ENCODE measurements at places on chromosomes 2 and 18.
A peak's percentile ranks its signal among the peaks of the same experiment; 100 is the strongest.

GRCh38 chr2:241772063-241772499 lies 4.5 kb upstream of the GAL3ST2 start:
- DNase-seq, result no peak

- peak; percentile 15 for DNase-seq
Measured at GRCh38 chr18:47260120-47260923, 8.9 kb upstream of the SKOR2 start.

DNA sequence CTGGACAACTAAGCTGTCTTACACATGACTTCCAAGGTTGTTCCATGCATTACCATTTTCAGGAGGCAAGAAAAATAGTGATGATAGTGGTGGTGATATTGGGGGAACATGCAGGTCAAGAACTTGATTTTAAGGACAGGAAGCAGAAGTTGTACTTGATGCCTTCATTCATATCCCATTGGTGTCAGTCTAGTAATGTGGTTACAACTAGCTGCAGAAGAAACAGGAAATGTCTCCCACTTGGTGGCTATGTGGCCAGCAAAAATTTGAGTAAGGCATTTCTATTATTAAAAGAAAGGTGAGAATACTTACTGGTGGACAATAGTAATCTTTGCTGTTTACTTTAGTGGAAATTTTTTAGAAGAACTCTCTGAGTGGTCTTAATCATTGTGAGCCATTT lies 103.4 kb downstream of the ALMS1 start:
- DNase-seq, result no peak

GRCh38 chr18:3839581-3839981 lies 389.6 kb downstream of the TGIF1 start:
- DNase-seq, result no peak

- DNase-seq, result no peak
Measured at GRCh38 chr2:169999054-169999453, 171.8 kb downstream of the UBR3 start.

- no peak for DNase-seq
Measured at GRCh38 chr2:3264010-3264744, 113.4 kb downstream of the EIPR1 start.

DNA sequence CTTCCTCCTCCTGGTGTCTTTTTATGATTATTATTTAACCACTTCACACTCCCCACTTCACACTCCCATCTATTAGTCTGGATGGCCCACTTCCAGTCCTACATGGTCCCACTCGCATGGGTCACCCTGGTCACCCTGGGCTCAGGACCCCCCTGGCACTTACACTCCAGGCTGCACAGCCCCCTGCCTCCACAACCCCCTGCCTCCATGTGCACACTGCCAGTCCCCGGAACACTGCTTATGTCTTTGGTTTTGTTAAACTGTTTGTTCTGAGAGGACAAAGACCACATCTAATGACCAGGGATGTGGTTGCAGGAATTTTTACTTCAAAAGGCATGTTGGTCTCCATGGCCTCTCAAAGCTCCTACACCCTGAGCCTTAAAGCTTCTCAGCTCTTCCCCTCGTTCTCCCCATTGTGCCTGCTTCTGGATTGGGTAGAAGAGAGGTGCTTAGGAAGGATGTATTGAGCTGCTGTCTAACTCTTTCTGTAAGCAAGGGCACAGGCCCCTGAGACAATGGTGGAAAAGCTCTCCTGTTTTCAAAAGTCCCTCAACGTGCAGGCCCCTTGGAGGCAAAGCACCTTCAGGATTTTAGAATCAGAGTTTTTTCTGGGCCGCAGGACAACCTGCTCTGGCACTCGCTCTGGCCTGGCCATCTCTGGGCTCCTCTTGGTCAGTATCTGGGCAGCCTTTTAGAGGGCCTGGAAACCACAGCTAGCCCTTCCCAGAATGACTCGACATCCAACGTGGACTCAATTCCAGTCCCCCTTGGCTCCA lies 150.0 kb upstream of the HAAO start:
- no peak for DNase-seq

DNA sequence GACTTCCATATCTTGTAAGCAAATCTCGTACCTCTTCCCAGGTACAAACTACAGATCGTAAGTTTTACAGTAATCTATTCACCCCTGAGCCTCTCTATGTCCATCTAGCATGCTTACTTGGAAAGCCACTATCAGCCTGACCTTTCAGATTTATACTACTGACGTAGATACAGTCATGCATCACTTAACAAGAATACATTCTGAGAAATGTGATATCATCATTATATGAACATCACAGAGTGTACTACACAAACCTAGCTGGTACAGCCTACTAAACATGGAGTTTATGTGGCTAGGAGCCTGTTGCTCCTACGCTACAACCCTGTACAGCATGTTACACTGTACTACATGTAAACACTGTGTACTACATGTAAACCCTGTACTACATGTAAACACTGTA lies 293.2 kb upstream of the ZNF804A start:
- no peak for DNase-seq

DNA sequence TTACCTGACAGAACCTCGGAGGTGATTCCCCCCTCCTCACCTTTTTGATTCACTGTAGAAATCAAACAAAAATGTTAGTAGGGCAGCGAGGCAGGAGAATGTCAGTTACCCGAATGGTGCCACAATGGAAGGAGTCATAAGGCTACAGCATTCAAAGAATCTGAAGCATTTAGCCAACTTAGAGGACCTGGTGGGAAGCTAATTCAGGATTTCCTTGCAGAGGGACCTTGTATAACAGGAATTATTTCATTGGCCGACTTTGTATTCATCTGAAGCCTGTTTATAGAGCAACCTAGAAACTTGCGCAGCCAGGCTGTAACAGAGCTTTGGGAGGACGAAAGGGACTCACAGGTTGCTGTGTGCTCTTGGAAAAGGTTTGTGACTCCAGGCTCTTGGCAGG lies 129.1 kb upstream of the MMADHC start:
- DNase-seq, result no peak

- no peak for DNase-seq
Measured at GRCh38 chr2:97774425-97774824, 61.0 kb downstream of the ZAP70 start.

- DNase-seq, result no peak
Measured at GRCh38 chr2:78757640-78758039, 267.9 kb upstream of the REG3G start.

GRCh38 chr2:71696381-71696780 lies 243.0 kb downstream of the DYSF start:
- DNase-seq, result no peak

DNA sequence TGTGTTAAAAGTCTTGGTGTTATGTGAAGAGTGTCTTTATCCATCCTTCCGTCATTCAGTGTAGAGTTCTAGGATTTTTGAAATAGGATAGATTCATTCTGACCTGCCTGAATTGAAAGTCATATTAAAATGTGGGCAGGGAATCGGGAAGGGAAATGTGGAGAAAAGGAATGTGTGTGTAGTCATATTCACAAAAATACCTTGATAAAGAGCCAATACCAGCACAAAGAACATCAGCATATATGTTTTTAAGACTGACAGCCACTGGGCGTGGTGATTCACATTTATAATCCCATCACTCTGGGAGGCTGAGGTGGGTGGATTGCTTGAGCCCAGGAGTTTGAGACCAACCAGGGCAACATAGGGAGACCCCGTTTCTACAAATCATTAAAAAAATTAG lies 188.1 kb downstream of the CAMKMT start:
- no peak for DNase-seq

DNA sequence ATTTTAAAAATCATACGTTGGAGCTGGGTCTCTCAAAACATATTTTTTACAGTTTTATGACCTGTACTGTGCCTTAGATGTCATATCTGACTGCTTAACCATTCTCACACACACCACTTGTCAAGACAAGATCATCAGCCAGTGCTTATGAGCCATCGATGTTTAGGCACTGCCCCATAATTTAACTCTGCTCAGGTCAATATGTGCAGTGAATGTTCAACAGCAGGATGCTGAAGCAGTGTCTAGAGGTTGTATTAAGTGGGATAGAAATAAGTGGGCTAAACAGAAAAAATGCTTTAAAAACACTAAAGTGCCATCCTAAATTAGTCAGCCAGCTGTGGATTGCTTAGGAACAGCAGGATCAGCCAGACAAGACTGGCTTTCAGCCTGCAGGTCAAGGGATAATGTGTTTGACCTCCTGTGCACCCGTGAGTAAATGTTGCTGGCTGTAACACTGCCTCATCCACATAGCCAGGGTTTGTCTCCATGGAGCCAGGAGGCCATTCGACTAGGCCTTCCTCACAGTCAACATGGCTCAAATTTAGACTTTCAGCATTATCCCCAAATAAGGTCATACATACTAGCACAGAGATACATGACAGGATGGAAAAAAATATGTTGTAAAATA lies 139.0 kb upstream of the NXPH2 start:
- no peak for DNase-seq

DNA sequence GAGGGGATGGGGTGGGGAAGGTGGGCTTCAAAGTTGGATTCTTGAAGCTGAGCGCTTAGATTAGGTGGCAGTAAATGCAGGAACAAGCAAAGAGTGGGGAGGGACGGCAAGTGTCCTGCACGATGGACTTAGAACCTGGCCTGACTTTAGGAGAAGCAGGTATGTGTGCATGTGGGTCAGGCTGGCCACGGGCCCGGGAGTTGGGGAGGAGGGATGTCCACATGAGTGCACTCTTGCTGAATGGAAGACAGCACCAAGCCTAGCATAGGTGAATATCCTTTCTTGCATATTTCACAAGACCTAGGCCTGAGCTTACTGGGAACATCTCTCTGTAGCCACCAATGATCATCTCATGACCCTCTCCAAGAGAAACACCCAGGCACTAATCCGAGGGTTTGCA lies 96.1 kb downstream of the DDX1 start:
- no peak for DNase-seq

DNA sequence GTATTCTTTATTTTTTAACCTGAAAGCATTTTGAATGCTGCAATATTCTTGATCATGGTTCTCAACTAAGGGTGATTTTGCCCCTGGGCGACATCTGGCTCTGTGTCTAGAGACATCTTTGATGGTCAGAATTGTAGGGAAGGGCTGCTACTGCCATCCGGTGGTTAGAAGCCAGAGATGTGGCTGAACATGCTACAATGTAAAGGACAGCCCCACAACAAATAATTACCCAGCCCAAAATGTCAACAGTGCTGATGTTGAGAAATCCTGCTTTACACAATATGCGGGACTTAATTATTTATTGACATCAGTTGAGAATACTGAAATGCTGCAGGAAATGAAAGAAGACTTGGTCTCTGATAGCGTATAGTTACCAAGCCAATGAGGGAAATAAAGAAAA lies 37.5 kb upstream of the SERPINB2 start:
- DNase-seq, result no peak

- DNase-seq, result no peak
Measured at GRCh38 chr2:152693033-152693432, 24.2 kb downstream of the PRPF40A start.

DNA sequence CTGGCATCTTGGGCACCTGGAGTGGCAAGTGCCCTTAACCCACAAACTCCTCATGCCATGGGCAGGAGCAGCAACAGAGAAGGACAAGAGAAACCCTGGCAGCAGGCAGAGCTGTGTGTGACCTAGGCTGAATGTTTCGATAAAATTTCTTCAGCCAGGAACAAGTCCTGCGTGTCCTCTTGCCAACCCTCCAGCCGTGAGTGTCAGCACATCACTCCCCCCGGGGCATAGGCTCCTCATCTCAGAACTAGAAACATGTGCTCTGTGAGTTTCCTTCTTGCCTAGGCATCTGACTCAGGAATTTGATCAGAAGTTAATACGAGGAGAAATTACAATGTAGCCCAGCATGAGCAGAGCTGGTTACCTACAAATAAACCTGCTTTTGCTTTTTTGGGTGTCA lies 2.2 kb downstream of the ABCG8 start:
- DNase-seq, result no peak

DNA sequence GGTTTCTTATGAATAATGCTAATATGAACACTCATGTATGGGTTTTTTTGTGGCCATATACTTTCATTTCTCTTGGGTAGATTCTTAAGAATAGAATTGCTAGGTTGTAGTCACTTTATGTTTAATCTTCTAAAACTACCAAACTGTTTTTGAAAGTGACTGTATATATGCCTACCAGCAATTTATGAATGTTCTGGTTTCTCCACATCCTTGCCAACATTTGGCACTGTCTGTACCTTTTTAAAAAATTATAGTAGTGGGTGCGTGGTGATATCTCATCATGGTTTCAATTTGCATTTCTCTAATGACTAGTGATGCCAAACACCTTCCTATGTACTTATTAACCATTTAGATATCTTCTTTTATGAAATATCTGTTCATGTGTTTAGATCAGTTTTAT lies 110.6 kb upstream of the RIOK3 start:
- no peak for DNase-seq

DNA sequence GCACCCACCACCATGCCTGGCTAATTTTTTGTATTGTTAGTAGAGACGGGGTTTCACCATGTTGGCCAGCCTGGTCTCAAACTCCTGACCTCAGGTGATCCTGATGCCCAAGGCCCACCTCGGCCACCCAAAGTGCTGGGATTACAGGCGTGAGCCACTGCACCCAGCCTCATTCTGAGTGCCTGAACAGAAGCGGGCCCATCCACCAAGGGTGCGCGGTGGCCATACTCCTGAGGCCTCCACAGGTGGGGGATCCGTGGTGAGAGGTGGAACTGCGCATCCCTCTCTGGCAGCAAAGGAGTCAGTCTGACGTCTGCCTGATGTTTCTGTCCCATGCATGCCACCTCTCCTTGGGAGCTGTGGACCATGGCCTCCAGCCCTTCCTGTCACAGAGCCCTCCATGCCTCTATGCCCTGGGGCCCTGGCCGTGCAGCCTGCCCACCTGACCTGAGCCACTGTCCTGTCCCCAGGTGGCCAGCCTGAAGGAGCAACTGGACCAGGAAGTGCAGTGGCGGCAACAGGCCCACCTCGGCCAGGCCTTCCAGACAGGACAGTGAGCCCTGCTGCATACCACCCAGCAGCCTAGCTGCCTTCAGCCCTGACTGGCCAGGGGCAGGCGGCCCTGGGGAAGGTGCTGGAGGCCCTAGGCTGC lies 7.6 kb upstream of the SNED1 start:
- DNase-seq, result no peak

GRCh38 chr18:2515908-2516625 lies 55.2 kb downstream of the METTL4 start:
- DNase-seq, result peak; percentile 12

GRCh38 chr2:205976120-205976814 lies 109.7 kb downstream of the INO80D start:
- no peak for DNase-seq

DNA sequence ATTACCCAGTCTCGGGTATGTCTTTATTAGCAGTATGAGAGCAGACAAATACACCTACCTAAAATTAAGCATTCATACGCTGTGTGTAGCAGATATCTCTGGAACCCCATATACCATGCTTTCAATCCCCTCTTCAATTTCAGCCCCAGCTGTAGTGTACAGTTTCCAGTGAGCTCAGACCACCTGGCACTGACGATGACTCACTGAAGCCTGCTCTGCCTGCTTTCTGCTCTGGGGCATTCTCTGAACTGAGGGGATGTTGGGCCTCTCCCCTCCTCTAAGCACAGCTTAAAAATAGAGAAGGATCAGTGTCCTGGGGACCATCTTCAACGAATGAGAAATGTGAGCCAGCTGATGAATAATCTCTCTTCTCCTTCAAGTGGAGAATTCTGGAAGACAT lies 8.7 kb upstream of the CCL20 start:
- DNase-seq, result no peak

Measured in T-helper 2 cell treated with Interferon-gamma antibody and Interleukin-4, amounts not matched to agents 5 μg/mL and 100 μg/mL, for 36 hours (primary cell).